ENCODE measurements at places on chromosomes 5 and 9.

- no peak for DNase-seq
Observed at GRCh38 chr5:149380466-149381121, 1.5 kb upstream of the IL17B start.

DNA sequence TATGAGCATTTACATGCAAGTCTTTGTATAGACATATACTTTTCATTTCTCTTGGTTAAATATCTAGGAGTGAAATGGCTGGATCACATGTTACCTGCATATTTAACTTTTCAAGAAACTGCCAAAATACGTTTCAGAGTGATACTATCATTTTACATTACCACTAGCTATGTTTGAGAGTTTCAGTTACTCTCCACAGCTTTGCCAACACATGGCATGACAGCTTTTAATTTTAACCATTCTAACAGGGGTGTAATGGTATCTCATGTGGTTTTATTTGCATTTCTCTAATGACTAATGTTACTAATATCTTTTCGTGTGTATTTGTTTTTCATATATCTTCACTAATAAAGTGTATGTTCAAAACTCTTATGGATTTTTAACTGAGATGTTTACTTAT lies 99.8 kb downstream of the DTWD2 start:
- DNase-seq: no peak

- DNase-seq: no peak
Observed at GRCh38 chr9:104319198-104319597, 184.9 kb upstream of the OR13F1 start.

GRCh38 chr9:71990466-71990865 lies 69.9 kb downstream of the C9orf57 start:
- no peak for DNase-seq

DNA sequence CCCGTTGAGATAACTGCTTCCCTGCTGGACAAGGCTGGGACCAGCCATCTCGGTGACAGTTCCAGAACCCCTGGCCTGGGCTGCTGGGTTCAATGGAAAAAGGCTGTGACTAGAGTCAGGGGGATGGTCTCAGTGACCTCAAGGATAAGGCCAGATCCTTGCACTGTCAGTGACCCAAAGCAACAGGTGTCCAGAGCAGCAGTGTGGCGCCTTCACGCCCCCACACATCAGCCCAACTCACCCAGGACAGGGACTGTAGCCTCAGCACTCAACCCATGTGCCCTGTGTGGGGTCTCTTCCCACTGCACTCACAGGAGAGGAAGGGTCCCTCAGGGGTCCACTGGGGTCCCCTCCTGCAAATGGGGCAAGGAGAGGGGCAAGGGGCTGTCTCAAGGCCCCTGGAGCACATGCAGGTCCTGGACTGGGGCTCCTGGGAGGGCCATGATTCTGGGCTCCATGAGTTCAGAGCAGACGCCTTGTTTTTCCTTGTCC lies 698 bp upstream of the LCN2 start:
- DNase-seq: no peak

GRCh38 chr9:106918825-106919509 lies 56.0 kb downstream of the ZNF462 start:
- no peak for DNase-seq

DNA sequence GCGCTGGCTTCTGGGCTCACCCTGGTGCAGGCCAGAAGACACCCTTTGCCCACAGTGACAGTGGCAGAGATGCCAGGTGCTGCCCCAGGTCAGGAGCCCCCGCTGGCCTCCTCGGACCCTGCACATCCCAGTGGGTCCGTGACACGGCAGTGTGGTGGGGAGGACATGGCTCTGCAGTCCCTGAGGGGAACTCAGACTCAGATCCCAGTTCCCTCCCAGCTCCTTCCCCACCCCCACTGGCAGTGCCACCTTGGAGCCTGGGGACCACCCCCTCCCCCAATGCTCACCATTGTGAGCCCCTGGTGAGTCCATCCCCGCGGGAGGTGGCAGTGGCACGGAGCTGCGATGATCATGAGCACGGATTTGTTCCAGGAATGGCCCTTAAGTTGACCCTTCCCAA lies 562 bp upstream of the CCDC187 start:
- DNase-seq: no peak

GRCh38 chr5:88503041-88503345 lies 234.3 kb upstream of the TMEM161B start:
- no peak for DNase-seq

- no peak for DNase-seq
Observed at GRCh38 chr9:134688231-134688630, 46.6 kb downstream of the COL5A1 start.

DNA sequence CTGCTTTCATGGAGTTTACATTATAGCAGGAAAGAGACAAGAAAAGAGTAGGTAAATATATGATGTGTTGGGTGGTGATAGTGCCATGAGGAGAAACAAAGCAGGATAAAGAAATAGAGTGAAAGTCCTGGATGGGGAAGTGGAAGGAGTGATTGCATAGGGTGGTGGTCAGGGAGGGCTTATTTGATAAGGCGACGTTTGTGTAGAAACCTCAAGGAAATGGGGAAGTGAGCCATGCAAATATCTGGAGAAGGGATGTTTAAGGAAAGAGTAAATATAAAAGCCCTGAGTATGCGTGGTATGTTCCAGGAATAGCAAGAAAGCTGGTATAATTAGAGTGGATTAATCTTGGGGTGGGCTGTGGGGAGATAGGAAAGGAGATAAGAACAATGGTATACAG lies 134.7 kb upstream of the SV2C start:
- DNase-seq: no peak

DNA sequence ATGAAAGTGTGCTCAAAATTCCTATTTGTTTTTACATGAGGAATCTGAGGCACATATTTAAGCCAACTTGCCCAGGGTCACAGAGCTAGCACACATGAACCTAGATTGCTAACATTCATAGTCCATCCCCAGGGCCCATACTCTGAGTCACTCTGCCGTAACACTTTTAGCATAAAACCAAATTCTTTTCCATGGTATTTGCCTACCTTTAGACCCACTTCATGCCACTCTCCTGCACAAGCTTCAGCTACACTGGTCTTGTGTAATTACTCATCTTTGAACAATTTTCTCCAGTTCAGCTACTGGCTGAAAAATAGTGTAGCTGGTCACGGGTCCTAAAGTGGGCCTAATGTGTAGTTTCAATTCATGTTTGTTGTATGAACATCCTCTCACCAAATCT lies 200.7 kb downstream of the SLC12A2 start:
- DNase-seq: no peak

- DNase-seq: no peak
Observed at GRCh38 chr9:108108280-108108851, 618.8 kb upstream of the KLF4 start.

- no peak for DNase-seq
Observed at GRCh38 chr5:42579320-42579719, 156.1 kb downstream of the GHR start.

DNA sequence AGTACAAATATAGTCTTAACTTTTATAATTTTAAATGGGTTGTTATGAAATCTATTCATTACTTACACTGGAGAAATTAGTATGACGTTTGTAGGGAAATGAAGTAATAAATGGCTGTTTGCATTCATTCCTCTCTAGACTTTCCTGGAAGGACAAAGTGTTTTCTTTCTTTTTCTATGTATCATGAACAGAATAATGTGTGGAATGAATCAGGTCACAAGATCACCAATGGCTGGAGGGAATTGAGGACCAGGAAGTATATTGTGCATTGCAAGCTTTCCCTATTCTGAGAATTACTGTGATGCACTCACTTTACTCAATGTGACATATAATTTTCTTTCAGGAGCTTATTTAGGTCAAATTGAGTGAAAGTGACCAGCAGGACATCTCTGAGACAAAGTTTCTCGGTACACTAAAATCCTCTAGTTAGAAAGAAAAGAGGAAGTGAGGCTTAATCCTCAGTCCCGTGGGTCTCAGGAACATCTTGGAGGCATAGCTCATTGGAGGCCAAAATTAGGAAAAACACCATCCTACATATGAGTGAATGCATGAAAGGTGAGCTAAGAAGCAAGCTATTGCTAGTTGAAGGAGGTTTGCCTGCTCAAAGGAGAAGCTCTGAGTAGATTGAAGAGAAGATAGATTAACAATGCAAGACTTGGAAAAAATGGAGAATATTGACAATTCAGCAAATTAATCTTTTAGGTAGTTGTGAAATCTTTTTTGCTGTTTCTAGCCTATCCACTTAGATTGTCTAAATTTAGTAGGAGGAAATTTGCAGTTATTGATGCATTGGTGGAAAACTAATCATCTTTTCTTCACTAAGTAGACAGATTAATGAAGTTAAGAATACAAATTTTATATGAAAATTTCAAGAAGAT lies 28.0 kb downstream of the ERAP2 start:
- no peak for DNase-seq
